T-cell (primary cell): ENCODE measurements at places on chromosomes 2 and 18.

- no peak for DNase-seq
Observed at GRCh38 chr2:182173944-182174622, 188.4 kb downstream of the PPP1R1C start.

- DNase-seq, result no peak
Observed at GRCh38 chr2:209525834-209526281, 102.0 kb downstream of the MAP2 start.

- no peak for DNase-seq
Observed at GRCh38 chr2:120014226-120014980, 1.5 kb downstream of the EPB41L5 start.

DNA sequence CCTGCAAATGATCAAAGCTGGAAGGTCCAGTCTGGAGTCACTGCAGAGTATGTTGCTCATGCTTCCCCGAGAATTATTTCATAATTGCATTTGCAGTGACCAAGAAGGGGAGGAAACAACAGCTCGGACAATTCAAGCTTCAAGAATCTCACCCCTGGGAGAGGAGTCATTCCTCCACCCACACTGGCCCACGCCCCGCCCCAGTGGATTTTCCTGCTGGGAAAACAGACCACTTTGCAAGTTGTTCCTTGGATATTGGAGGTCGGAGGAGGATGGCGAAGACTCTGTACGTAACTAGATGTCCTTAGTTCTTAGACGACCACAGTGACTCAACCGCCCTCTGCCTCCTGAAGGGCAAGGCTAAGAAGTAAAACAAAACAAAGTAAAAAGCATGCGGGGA, 159.4 kb downstream of the TPO start:
- DNase-seq, result no peak

DNA sequence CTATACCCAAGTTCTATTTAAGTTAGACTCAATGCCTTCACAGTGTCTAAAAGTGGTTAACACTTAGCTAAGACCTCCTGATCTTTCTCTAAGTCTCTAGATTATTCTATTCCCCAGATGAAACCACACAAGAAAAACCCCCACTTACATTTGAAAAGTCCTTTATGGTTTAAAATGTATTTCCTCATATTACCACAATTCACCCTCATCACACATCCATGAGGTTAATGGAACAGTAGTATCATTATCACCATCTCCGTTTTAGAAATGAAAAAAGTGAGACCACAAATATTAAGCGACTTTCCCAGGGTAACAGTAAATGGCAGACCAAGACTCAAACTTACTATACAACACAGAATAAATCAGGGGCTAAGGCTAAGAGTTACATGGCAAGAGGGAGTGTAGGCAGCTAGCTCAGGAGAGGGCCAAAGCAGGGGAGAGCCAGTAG, 28.6 kb downstream of the EPG5 start:
- no peak for DNase-seq

DNA sequence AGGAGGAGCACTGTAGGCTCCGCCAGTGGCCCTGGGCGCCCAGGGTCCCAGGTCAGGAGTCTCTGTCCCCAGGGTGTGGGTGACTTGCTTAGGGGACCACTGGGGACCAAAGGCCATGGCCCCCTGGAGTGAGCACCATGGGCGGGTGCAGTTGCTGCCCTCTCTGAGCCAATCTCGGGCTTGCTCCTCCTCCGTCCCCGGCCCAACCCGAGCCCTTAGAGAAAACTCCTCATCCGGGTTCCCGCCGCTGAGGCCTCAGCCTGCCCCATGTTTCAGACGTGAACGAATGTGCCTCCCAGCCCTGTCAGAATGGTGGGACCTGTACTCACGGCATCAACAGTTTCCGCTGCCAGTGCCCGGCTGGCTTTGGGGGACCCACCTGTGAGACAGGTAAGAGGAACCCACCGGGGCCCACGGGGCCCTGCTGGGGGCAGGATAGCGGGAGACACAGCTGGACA, 38.6 kb downstream of the SNED1 start:
- DNase-seq, result peak; percentile 23

DNA sequence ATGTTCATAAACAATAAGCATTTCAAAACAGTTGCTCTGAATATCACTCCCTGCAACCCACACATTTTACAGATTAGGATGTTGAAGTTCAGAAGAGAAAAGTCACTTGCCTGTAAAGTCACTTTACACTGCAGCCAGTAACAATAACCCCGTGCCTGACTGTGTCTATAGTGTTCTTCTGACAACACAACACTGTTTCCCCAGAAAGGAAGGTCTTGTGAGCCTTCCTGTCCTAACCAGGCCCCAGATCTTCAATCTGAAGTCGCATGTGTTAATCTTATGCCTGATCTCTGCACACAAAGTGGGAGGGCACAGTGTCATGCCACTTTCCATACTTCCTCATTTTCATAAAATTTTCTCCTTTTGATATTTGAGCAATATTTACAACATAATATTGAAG, 120.2 kb downstream of the FEZ2 start:
- no peak for DNase-seq

DNA sequence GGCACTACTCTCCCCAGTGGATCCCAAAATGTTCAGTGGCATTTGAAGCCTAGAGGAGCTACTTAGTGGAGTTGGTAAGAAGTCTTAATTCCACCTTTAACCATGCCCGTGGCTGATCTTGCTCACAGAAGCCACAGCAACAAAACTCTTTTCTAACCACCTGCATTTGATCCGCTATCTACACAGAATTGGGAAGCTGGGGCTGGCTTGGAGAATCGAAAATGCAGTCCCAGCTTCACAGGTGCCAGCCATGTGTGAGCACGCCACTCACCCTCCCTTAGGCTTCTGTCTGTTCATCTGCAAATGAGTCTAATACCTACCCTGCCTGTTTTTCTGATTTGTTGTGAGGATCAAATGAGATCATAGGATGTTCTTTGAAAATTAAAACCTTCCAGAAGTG, 182.6 kb downstream of the BCL11A start:
- DNase-seq, result no peak

DNA sequence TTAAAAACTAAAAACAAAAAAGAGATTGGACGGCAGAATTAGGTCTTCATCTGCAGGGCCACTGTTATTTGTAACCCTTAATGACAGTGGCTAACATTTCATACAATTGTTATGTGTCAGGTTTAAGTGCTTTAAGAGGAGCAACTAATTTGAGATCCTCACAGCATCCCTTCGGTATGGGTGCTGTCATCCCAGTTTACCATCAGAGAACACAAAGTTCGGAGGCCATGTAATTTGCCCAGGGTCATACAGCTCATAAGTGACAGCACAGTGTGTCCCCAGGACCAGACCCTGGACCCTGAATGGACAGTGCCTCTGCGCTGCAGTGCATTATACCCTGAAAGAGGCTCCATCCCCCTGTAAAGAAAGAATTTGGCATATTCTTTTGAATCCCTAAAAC, 114.7 kb downstream of the FEZ2 start:
- DNase-seq, result no peak

DNA sequence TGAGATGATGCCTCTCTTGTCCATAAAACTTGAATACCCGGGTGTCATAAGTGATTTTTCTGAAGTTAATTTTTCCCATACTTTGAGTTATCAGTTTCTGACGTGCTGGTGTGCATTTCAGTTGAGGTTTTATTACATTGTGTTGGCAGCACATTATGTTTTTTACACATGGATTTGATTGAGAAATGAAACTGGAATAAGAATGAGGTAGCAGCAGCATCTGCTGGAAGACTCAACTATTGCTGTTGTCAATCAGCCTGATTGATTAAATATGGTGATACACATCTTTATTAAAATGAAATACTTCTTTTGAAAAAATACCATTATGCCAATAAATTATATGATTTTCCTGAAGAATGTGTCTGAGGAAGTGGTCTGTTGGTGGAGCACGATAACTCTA, 60.5 kb downstream of the INSIG2 start:
- DNase-seq, result no peak

DNA sequence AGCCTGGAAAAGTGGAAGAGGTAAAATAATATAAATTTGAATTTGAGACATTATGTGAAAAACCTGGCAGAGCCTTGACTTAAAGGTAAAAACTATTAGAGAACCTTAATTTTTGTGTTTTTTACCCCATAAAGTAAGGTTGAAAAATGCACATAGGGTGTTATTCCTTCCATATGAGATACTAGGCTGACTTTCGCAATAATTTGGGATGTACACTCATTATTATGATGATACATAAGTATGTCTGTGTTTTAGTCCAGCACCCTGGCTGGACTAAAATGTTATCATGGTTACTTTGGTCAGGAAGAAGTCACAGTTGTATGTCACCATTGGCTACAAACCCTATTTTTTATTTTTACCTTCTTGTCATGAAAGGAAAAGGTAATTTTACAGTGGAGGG, 19.8 kb downstream of the NEMP2 start:
- no peak for DNase-seq

GRCh38 chr2:16031058-16031847, 90.9 kb downstream of the MYCN start:
- no peak for DNase-seq

GRCh38 chr2:136167721-136168475, 49.9 kb upstream of the CXCR4 start:
- no peak for DNase-seq

DNA sequence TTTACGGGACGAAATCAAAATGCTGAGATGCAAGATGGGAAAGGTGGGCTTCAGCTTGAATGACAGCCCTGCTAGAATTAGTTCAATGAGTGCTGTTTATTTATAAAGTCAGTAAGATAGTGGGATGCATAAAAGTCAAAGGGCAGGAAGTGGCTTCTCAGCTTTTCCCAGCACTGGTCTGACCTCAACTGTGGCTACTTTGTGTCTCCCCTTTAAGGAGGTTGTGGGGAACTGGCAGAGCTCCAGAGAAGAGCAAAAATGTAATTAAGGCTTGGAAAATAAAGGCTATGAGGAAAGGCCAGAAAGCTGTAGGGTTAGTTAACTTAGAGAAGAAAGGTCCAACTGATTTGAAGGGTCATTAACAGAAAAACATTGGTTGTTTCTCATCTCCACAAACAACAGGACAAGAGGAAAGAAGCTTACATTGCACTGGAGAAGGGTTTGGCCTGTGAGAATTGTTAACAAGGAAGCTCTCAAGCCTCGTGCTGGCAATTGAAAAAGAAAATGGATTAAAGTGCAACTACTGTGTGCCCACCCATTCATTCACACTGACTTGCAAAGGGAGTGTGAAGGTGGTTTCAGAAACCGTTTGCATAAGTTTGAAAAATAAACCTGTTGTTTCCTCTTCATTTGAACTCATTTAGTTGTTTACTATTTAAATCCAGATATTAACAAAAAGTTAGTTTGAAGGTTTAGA, 68.8 kb upstream of the CD28 start:
- no peak for DNase-seq

GRCh38 chr2:20667151-20667530, 197 bp downstream of the GDF7 start:
- no peak for DNase-seq

- DNase-seq, result no peak
Observed at GRCh38 chr2:170495896-170496295, 219.2 kb upstream of the SP5 start.

DNA sequence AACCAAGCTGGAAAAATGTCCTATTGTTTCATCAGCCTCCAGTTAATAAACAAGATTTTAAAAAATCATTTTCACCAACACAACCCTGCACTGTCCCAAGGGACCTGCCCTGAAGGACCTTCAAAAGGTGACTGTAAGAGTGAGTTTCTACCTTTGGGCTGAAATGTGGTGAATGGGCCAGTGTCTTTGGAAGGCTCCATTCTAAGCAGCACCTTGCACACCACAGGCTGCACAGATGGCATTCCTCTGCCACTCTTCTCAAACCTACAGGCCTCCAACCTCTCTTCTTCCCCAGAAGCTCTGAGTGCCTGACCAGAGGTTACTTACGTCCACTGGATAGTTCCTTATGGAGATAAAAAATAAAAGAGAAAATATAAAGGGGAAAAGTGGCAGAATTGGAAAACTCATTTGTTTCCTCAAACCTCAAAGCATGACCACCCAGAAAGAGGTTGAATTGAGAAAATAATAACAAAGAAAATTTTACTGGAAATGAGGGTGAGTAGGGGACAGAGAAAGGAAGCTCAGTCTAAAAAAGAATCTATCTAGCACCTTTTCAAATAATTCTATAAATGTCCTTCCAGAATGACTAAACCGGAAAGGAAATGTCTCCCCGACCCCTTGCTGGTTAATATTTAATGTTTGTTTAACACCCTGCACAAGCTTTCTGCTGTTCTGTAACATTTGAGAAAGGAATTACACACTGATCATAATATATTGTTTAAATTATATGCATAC, 175.7 kb downstream of the METTL4 start:
- DNase-seq, result no peak
